Urinary bladder (tissue), 4 donors: ENCODE measurements at places on chromosomes 2 and 18. TPM values are rescaled to one million over a fixed set of nuclear protein-coding genes. Genes with fewer than 3 reads are reported as not detected.

GRCh38 chr2:191569025-191569424, 108.9 kb upstream of the NABP1 start:
- no peak for DNase-seq

- DNase-seq: no peak
Measured at GRCh38 chr2:42864641-42865280, 72.4 kb upstream of the HAAO start.

- DNase-seq: no peak
Measured at GRCh38 chr2:230872968-230873660, 8.4 kb downstream of the ITM2C start.

DNA sequence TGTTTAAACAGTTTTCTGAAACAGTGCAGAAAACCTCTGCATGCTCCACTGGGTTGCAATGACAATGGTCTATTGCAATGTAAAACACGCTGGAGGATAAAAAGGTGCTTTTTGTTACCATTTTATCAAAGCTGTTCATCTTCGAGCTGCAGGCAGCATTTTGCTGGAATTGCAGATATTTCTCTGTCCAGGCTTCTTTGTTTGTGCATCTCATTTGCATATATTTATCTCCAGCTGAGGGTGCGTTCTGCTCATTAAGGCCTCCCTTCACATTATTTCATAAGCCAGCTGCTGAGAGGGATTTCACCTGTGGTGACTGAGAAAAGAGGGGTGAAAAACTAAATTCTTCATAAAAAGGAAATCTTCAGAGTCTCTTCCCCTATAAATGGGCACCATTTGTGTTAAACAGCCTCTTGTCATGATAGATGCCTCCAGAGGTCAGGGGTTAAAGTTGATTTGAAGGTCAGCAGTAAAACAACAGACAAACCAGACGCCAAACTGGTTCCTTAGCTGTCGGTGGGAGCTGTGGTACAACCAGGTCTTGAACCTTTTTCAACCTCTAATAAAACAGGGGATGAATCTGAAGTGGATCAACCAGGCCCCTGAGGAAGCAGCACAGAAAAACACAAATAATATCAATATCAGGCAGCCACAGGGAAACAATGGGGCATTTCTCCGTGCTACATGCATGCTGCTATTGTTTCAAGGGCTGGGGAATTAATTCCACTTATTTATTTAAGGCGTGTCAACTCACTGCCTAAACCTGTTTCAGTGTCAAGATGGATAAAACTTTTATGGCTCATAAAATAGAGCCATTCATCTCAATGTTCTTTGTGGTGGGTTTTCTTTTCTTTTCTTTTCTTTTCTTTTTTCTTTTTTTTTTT, 265.1 kb downstream of the MEIS1 start:
- no peak for DNase-seq

- no peak for DNase-seq
Measured at GRCh38 chr18:45339810-45340550, 275.3 kb upstream of the SLC14A2 start.

DNA sequence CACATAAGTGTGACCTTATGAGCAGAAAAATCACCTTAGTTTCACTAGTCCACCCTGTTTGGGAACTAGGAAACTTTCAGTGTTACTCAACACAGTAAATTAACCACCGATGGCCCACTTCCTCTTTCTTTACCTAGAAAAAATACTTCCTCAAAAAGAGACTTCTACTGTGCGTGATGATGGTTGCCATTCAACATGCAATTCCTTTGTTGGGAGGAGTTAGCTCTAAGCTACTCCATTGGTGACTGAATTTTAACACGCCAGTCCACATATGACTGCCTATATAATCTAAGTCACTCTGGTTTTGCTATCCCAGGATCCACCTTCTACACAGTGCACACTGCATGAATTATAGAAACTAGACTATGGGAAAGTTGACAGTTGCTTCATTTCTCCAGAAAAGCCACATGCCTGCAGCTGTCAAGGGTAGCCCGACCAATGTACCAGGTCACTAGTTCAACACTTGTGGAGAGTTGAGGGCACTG, 47.8 kb upstream of the REG3G start:
- no peak for DNase-seq

ZNF385B gene
- polyA plus RNA-seq: 0.47 TPM

GPR39 gene
- 1.4 TPM for polyA plus RNA-seq

C2orf66 gene
- polyA plus RNA-seq: 0.10 TPM

DNA sequence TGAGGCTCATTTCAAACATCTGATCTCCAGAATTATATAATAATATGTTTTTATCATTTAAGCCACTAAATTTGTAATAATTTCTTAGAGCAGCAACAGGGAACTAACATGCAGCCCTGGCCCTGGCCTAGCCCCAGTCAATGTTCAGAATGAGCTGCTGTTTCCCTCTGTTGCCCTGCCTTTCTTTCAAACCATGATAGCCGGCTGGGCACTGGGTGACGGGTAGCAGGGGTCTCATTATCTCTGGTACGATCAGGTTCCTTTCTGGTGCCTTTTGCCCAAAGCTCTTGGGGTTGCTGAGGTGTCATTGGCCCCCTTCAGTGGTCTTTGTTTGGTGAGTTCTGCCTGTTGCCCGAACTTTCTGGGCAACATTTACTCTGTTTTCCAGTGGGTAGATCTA, 63.1 kb downstream of the THNSL2 start:
- no peak for DNase-seq
